ENCODE measurements at places on chromosomes 6 and 20.

GRCh38 chr6:82571455-82571854 lies 207.8 kb downstream of the TPBG start:
- DNase-seq: no peak

GRCh38 chr20:62292108-62292507 lies 10.7 kb upstream of the ADRM1 start:
- no peak for DNase-seq

- DNase-seq: no peak
These were observed 146.0 kb downstream of the EYA2 start for GRCh38 chr20:47040506-47041125.

DNA sequence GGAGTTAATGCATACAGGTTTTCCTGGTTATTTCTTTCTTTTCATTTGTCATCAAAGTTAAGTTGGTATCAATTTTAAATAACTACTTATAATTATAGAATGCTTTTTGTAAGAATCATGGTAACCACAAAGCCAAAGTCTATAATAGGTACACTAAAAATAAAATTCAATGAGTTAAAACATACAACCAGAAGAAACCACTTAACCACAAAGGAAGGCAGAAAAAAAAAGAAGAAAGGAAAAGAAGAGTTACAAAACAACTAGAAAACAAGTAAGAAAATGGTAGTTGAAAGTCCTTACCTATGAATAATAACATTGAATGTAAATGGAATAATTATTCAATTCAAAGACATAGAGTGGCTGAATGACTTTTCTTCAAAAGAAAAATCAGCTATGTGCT lies 45.6 kb downstream of the THBS2 start:
- no peak for DNase-seq

- DNase-seq: no peak
These were observed 35.1 kb downstream of the SYNJ2 start for GRCh38 chr6:158016571-158017383.

- DNase-seq: no peak
These were observed 19.8 kb downstream of the GCM1 start for GRCh38 chr6:53128842-53129241.
